ENCODE measurements at places on chromosomes 4 and X.

DNA sequence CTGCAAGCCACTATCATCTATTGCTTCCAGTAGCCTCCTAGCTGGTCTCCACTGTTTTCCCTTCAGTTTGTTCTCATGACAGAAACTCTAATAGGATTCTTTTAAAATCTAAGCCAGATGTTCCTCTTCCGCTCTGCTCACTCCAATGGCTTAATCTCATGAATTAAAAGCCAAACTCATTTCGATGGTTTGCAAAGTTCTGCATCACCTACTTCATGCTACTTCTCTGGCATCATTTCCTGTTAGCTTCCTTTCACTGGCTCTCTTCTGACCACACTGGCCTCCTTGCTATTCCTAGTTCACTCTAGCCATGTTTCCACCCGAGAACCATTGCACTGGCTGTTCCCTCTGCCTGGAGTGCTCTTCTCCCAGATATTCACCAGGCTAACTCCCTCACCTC, 102.0 kb upstream of the LSM6 start:
- no peak for DNase-seq

- DNase-seq: no peak
Measured at GRCh38 chr4:79155336-79155735, 170.5 kb downstream of the NAA11 start.

- DNase-seq: no peak
Measured at GRCh38 chr4:41594432-41594831, 56.5 kb downstream of the LIMCH1 start.

DNA sequence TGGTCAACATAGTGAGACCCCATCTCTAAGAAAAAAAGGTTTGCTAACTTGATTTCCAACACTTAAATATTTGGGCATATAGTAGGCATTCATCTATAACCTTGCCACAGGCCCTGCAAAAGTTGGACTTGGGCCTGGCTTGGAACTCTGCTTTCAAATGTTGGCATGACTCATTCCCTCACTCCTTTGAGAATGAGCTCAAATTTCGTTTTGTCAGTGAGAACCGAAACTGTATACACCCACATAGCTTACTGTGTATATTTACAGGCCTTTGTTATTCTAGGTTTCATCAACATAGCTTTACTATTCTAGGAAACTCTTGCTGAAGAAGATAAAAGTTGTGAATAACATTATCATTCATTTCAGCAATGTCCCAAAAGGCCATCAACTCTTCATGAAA, 88.7 kb upstream of the ELOVL6 start:
- peak; percentile 52 for DNase-seq

DNA sequence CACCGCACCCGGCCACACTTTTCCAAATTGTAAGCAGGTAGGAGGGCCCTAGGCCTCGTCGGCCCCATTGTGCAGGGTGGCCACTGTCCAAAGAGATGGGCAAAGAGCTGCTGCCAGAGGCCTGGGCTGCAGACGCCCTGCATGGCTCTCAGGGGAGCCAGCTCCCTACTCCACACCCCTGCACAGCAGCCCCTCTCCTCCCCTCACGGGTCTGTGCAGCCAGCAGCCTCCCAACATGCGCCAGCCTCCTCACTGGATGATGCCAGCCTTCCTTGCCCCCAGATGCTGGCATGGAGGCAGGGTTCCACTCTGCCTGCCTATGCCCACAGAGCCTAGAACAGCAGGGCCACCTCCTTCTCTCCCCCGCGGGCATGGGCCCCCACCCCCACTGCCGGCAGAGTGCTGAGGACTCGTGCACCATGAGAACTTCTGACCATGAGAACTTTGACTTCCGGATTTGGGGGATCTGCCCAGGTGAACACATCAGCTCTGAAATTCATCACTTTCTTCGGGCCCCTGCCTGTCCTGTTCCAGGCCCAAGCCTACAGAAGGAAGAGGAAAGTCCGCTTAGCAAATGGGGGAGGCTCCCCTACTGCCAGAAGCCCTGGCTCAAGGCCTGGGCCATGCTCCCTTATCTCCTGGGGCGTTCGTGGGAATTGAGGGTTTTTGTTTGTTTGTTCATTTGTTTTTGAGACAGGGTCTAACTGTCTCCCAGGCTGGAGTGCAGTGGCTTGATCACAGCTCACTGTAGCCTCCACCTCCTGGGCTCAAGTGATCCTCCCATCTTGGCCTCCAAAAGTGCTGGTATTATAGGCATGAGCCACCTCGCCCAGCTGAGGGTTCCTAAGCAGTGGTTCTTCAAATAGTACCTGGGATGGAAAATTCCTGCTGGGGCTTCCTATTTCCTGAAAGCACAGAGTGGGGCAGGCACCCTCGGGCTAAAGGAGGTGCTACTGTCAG, 8.0 kb downstream of the IRAK1 start:
- no peak for DNase-seq

- DNase-seq: peak; percentile 78
Measured at GRCh38 chrX:31228415-31228832, 156.6 kb upstream of the FTHL17 start.

- DNase-seq: no peak
Measured at GRCh38 chr4:105283501-105283900, 136.8 kb downstream of the TET2 start.

DNA sequence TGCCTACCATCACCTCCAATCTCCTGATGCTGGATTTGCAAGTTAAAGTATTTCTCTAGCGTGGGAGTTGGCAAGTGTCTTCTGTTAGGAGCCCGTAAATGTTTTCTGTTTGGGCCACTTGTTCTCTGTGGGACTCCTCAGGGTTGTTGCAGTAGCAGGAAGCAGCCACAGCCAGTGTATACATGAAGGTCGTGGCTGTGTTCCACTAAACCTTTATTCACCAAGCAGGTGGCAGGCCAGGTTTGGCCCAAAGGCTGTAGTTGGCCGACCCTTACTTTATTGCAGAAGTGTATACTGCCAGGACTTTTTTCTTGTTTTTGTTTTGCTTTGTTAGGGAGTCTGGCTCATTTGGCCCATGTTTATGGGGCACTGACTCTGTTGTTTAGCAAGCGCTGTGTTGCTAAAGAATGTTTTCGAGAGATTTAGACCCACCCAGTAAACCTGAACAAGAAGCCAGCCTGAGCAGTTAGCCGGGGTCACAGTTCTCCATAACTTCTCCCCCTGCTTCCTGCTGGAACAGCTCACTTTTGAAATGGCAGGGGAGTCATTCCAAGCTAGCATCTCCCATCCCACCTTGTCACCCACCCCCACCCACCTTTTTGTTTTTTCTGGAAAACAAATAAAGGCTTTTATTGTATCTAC, 58.8 kb downstream of the SHROOM2 start:
- DNase-seq: no peak

DNA sequence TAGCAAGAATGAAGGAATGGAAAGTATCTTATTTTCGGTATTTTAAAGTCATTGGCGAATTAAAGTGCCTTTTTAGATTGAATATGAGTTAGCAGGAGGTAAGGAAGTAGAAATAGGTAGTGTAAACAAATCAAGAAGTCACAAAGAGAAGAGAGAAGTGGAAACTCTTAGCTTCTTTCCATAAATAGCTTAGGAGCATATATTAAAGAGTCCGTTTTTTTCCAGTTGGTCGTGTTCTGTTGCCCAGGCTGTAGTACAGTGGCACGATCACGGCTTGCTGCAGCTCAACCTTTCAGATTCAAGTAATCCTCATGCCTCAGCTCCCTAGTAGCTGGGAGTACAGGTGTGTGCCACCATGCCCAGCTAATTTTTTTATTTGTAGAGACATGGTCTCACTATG, 56.4 kb downstream of the UBE2K start:
- no peak for DNase-seq

DNA sequence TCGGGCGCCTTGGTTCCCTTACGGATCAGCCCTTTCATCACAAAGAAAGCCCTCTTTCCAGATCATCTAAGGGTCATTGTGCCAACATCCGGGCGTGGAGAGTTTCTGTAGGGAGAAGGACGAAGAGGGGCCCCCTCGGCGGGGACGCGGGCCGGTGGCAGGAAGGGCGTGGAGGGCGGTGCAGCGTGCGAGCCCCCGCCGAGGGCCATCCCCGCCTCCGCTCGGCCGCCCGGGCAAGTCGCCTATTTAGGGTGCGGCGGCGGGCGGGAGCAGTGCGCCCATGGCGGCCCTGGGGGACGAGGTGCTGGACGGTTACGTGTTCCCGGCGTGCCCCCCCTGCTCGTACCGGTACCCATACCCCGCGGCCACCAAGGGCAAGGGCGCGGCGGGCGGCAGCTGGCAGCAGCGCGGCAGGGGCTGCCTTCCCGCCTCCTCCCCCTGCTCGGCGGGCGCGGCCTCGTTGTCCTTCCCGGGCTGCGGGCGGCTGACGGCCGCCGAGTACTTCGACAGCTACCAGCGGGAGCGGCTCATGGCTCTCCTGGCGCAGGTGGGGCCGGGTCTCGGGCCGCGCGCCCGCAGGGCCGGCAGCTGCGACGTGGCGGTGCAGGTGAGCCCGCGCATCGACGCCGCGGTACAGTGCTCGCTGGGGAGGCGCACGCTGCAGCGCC, at the start of gene ZAR1:
ZAR1 (plus strand) TSS at position 241 of the 668 bp plus-strand sequence; CDS start at position 281, 40 bp downstream.
- no peak for DNase-seq

- no peak for DNase-seq
Measured at GRCh38 chrX:105109936-105110335, 110.6 kb downstream of the TEX13A start.

GRCh38 chr4:16034010-16034748, 49.6 kb downstream of the PROM1 start:
- DNase-seq: no peak

- no peak for DNase-seq
Measured at GRCh38 chr4:100147198-100147597, 43.1 kb downstream of the DDIT4L start.

DNA sequence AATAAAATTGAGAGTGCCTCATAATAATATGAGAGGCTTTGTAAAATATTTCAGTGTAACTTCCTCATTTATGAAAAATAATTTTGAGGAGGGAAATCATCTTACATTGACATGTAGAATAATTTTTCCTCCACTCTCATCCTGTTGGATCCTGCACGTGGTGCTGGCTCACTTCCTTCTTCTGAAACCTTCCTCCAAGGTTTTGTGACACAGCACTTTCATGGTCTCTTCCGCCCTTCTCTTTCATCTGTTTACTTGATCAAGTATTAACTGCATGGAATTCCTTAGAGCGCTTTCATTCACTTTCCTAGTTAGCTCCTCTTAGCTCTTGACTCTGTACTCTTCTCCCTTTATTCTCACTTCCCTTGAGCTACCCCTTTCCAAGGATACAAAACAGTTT, 246.5 kb downstream of the RAPGEF2 start:
- no peak for DNase-seq

- no peak for DNase-seq
Measured at GRCh38 chr4:77662396-77662795, 56.8 kb downstream of the CXCL13 start.

DNA sequence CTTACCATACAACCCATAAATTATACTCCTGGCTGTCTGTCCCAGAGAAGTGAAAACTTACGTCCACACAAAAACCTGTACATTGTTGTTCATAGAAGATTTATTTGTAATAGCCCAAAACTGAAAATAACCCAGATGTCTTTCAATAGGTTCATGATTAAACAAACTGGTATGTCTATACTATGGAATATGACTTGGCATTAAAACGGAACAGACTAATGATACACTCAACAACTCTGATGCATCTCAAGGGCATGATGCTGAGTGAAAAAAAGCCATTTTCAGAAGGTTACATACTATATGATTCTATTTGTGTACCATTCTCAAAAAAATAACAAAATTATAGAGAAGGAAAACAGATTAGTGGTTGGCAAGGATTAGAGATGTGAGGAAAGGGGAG, 11.6 kb upstream of the MND1 start:
- DNase-seq: no peak

DNA sequence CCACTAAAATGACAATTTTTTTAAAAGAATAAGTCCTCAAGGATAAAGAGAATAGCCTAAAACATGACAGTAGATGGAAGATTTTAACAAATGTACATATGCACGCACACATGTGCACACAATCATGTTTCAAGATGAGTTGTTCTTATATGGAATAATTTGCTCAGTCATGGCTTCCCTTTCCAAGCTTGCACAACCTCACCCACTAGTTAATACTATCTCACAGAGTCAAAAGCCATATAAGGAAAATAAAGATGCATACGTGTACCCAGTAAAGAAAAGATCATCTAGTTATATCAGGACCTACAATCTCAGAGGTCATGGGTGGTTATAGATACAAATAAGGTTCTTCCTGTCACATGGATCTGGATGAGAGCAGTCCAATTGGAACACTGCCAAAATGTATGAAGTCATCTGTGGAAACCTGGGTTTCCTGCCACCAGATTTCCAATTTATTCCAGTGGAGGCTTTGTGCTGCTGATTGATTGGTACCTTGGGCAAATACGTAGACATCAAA, 56.1 kb downstream of the FAM13A start:
- DNase-seq: no peak

- DNase-seq: no peak
Measured at GRCh38 chr4:123485601-123486000, 89.0 kb downstream of the SPRY1 start.

DNA sequence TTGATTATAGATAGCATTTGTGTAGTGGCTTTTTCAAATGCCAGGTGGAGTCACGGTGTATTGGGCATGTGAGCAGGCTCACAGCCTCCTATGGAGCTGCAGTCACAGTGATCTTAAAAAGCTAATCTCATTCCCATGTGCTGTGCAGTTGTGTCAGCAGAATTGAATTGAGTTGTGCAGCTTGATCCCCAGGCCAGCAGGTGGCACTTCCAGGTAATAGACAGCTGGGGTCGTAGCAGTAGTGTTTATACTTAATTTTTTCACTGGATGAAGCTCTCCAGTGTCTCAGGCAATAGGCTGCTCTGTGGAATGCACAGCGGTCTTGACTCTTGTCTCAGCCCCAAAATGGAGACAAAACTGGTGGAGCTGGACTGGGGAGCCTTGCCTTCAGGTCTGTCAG, 1028.1 kb downstream of the SH3BGRL start:
- no peak for DNase-seq

GRCh38 chrX:17788439-17788838, 51.1 kb downstream of the SCML1 start:
- no peak for DNase-seq

- no peak for DNase-seq
Measured at GRCh38 chr4:99529956-99530355, 19.1 kb downstream of the C4orf17 start.

DNA sequence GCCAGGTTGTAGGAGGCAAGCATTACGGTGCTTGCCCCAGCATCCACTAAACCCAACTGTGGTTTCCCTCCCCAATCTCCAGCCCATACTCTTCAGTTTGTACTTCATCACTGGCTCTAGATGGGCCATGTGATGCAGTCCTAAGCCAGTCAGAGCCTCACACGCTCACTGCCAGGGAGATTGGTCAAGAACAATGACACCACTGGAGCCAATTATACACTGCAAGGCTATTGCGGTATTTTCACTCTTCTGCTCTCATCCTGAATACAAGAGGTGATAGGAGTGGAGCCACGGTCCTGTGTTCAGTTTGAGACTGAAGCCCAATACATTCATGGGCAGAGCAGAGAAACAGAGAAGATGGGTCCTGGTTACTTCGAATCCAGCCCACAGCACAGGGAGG, 58.4 kb downstream of the SEPSECS start:
- no peak for DNase-seq
